ENCODE measurements at places on chromosomes 5 and 9. TPM values are rescaled to one million over a fixed set of nuclear protein-coding genes. Genes with fewer than 3 reads are reported as not detected.

C1QTNF2 gene
- 0.27 TPM for total RNA-seq

F2RL2 gene
- total RNA-seq: not detected

GRCh38 chr5:168706655-168707069 is 127.5 kb upstream of the PANK3 start:
- DNase-seq: peak; percentile 79

GRCh38 chr5:150148117-150148927 is 7.3 kb downstream of the PDGFRB start:
- no peak for DNase-seq

ADAMTS2 gene
- total RNA-seq: 6.4 TPM

TLX3 gene
- 0.83 TPM for total RNA-seq

DNA sequence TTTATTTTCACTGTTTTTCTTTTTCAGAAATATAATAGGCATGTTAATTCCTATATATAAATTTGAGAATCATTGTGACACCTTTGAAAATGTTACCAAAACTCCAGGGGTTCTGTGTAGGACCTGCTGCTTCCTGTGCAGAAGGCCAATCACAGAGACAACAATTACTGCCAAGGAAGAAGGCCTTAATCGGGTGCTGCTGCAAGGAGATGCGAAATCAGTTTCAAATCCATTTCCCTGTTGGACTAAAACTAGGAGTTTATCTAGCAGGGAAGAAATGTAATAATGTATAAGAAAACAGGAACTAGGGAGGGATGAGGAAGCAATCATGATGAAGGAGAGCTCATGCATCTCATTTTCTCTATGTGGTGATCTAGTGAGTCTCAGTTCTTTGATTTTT is 209.7 kb upstream of the NUDT12 start:
- DNase-seq: no peak

TMEM252 gene
- not detected for total RNA-seq

DNA sequence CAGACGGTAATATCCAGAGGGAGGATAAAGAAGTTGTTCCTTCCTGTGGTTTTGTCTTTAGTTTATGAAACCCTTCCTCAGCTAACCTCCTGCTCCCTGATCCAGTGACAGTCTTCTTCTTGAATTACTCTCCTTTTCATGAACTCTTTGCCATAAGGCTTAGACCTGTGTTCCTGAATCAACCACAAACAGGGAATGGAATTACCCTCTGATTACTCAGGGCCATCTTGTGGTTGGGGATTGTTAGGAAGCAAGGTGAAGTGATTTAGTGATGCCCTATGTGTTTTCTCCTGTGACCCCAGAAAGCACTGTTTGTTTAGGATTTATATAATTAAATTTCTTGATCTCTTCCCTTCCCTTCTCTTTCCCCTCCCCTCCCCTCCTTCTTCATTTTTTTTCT is 409.1 kb downstream of the TAF11L14 start:
- peak; percentile 6 for DNase-seq

NIPAL4 gene
- total RNA-seq: 0.27 TPM

- no peak for DNase-seq
These were observed 85.8 kb downstream of the AOPEP start for GRCh38 chr9:94812343-94812742.

CBY3 gene
- total RNA-seq: 2.3 TPM

DNA sequence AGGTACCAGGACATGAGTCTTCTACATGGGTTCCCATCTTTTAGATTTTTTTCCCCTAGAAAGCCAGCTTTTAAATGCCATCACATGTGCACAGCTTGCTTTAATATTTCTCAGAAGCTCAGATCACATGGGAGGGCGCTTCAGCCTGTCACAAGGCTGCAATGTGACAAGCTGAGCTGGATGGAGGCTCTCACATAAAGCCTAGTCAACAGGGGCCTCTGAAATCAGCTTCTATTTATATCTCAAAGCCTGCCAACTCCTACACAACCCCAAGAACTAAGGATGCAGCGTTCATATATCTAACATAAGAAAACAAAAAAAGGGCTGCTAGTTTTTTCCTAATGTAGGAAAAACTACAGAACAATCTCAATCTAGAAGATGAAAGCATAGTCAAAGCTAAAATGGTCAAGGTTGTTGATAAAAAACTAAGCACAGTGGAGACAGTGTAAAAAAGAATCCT is 2.3 kb downstream of the ZFAND5 start:
- peak; percentile 18 for DNase-seq

DNA sequence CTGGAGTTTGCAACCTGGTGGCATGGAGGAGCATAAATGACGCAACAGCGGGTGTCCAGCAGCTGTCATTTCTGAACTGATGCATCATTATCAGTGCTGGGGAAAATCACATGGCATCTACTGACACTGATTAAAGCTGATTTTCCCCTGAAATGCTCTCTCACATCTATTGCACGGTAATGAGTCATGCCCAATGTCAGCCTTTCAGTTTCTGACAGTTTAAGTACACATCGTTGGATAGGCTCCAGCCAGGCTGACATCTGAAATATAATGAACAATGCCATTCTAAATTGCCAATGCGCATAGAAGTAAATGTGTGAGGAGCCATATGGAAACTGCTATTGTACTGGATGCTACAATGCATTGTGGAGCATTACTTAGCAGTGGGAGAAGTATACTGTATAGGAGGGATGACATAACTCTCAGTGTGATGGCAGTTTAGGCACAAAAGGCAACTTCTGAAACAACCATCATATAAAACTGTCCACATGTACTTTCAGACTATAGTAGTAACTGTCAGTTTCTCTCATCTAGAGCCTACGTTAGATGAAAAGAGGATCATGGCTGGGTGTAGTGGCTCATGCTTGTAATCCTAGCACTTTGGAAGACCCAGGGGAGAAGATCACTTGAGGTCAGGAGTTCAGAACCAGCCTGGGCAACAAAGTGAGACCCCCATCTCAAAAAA is 389.3 kb upstream of the DMAC1 start:
- DNase-seq: no peak

DNA sequence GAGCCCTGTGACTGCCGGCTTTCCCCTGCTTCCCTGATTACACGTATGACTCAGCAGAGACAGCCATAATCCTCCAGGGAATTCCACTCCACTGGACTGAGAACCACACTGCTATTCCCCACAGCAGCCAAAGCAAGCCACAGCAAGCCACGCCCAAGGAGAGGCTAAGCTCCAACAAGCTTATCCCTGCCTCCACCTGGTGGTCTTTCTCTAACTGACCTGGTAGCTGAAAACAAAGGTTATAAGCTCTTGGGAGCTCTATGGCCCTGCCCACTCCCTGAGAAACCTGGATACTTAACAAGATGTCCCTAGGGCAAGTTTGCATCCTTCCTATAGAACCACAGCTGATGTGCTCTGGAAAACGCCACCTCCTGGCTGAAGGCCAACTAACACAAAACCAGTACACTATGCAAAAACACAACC is 613.7 kb upstream of the CDH18 start:
- peak; percentile 78 for DNase-seq

GRCh38 chr5:176670449-176670848 is 23.2 kb downstream of the TSPAN17 start:
- DNase-seq: no peak

GRCh38 chr5:123092696-123093095 is 3.7 kb downstream of the PRDM6 start:
- DNase-seq: no peak

DNA sequence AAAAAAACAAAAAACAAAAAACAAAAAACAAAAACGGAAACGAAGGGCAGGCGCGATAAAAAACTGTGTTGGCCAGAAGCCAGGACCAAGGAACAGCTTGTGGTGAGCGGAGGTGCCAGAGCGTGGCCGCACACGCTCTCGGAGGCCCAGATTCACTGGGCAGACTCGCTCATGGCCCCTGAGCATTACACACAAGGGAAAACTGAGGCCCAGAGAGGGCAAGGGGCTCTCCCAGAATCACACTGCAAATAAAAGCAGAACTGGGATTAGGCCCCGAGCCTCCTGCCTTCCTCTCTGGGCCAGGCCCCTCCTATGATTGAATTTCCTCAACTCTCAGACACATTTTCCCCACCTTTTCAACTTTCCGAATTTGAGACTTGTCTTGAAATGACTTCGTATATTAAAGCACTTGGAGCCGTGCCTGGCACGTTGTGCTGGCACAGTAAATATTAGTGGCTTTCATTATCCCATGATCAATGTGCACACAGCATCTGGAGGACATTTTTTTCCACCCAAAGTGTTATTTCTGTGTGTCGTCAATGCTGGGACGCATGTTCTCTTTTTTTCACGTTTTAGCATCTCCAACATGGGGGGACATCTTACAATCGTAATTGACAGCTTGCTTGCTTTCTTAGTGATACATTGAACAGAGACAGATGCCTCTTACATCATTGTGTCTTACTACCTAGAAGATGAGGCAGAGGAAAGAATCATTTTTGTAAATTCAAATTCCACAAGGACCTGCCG is 7.4 kb downstream of the FIBCD1 start:
- no peak for DNase-seq

GRCh38 chr5:142611154-142611553 is 74.7 kb downstream of the FGF1 start:
- peak; percentile 84 for DNase-seq

GRCh38 chr5:126975796-126976195 is 54.6 kb downstream of the MARCHF3 start:
- DNase-seq: no peak

DNA sequence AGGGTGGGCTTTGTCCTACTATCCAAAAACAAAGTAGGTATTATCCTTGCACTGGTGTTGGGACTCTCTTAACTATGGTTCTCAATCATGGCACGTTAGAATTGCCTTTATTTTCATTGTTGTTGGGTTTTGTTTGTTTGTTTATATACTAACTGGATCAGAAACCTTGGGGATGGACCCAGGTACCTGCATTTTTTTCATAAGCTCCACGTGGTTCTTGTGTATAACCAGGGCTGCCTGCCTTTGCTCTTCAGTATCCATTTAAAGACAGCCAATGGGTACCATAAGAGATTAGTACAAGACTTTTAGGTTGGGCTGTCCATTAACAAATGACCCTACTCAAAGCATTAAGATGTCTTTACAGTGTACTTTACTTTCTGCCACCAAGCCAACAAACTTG is 2.5 kb upstream of the SSBP2 start:
- DNase-seq: no peak

GRCh38 chr5:43573058-43573457 is 16.2 kb upstream of the PAIP1 start:
- no peak for DNase-seq

SLC2A6 gene
- total RNA-seq: 30.9 TPM

DNA sequence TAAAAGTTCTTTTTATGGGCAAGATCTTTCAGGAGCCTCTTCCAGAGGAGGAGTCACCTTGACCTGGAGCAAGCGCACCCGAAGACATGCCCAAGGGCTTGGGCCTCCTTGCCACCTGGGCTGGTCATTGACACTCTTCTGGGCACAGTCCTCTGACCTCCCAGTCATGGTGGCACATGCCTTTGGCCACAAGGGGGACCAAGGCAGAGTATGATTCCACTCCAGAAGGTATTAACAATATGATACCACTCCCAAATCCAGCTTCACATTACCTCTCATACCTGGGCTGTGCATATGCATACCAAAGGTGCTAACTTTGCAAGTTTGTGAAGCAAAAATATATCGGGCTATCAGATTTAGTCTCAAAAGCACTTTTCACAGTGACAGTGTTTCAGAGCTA is 84.6 kb downstream of the MAST4 start:
- DNase-seq: no peak

MINAR2 gene
- total RNA-seq: not detected

LVRN gene
- 0.39 TPM for total RNA-seq

DNA sequence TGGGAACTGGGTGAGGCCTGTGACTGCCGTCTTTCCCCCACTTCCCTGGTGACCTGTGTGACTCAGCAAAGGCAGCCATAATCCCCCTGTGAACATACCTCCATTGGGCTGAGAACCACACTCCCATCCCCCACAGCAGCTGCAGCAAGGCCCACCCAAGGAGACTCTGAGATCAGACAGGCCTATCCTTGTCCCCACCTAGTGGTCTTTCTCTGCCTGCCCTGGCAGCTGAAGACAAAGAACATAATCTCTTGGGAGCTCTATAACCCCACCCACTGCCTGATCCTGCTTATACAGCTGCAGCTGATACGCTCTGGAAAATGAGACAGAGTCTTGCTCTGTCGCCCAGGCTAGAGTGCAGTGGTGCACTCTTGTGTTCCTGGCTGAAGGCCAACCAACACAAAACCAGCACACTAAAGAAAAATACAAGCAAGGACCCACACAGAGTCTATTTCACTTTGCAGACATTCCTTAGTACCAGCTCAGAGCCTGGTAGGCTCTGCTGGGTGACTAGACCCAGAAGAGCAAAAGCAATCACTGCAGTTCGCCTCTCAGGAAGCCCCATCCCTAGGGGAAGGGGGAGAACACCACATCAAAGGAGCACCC is 106.7 kb downstream of the MCTP1 start:
- peak; percentile 90 for DNase-seq

- DNase-seq: no peak
These were observed 84.5 kb upstream of the CER1 start for GRCh38 chr9:14806941-14807520.

CDC20B gene
- total RNA-seq: not detected

GRCh38 chr9:12915366-12915954 is 140.6 kb downstream of the LURAP1L start:
- DNase-seq: no peak
